ENCODE measurements at places on chromosomes 5 and 9. TPM values are rescaled to one million over a fixed set of nuclear protein-coding genes. Genes with fewer than 3 reads are reported as not detected.

PTPRD gene
- 2.0 TPM for total RNA-seq

RC3H2 gene
- 32.5 TPM for total RNA-seq

NUTM2G gene
- not detected for total RNA-seq

CNTFR gene
- not detected for total RNA-seq

CFAP90 gene
- total RNA-seq = not detected

DMGDH gene
- total RNA-seq = 0.50 TPM

IGIP gene
- 6.0 TPM for total RNA-seq

PCDHB10 gene
- total RNA-seq = 1.6 TPM

FGD3 gene
- not detected for total RNA-seq

IL5 gene
- total RNA-seq = not detected
